ENCODE measurements at places on chromosomes 6 and 20. TPM values are rescaled to one million over a fixed set of nuclear protein-coding genes. Genes with fewer than 3 reads are reported as not detected.

DNA sequence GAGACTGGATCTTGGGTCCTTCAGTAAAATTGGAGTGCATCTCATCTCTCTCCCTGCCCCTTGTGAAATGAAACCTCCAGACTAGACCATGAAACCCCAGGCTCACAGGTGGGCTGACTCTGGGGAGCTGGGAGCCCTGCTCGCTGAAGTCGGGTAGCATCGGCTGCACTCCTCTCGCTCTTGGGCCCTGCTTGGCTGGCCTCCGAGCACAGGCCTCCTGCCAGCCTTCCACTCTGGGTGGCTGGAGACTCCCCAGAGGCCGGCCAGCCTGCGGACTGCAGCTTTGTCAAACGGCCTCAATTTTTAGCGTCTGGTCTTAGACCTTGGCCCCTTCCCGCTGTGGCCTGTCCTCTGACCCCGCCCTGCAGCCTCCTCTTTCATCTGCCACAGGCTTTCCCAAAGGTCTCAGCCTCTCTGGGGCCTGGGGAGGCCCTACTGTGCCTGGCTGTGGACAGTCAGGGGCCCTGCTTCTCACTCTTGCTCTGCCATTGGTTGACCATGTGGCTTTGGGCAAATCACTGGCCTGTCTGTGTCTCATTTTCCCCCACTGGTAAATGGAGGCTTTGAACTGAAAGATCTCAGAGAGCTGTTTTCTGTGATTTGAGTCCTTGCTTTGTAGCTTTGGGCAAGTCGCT, 45.1 kb downstream of the SRC start:
- DNase-seq: no peak

DNA sequence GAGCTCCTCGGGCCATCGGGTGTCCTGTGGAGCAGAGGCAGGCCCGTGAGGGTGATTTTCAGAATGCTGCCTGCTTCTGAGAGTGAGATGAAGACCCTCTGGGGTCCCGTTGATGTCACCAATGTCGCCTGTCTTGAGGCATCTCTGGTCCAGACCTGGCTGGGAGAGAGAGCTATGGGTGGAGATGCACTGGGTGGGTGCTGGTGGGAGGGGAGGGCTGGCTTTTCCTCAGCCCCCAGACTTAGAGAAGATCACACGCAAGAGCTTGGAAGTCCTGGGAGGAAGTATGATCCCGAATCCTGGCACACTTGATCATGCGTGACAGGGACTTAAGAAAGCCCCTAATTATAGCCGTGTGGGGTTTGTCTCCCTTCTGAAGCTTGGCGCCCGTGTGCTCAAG, 103.2 kb upstream of the CD93 start:
- no peak for DNase-seq

GRCh38 chr20:25016471-25016870, 23.9 kb upstream of the APMAP start:
- no peak for DNase-seq

GRCh38 chr20:57710841-57711240, 1.0 kb upstream of the PMEPA1 start:
- no peak for DNase-seq

DNA sequence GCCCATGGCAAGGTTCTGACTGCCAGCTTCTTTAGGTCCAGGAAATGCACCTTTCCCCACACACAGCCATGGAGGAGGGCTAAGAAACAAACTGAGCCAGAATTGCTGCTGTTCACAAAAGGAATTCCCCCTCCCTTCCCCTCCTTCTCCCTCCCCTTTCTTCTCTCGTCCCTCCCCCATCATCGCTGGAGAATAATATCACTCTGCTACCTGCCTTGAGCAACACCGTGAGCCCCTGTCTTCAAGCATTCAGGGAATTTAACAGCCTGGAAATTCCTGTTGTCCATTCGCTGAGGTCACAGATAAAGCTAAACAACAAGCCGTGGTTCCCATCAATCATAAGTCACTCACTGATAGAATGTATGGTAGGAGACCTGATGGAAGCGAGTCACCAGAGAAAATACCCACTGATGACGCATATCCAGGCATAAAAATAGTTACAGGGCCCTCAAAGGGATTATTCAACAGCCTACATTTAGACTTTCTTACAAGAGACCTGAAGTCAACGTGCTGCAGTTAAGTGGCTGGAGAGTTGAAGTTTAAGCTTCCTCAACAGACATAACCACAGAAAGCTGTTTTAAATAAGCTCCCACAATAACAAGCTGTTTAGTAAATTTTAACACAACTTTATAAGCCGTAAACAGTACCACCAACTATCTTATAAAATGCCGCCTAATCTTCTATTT, 59.7 kb downstream of the HIVEP2 start:
- no peak for DNase-seq

GRCh38 chr20:53621482-53622246, 28.0 kb upstream of the ZNF217 start:
- DNase-seq: peak; percentile 64

The HUS1B gene
- total RNA-seq: 0.23 TPM

GRCh38 chr6:96249755-96250154, 234.0 kb downstream of the FUT9 start:
- no peak for DNase-seq

DNA sequence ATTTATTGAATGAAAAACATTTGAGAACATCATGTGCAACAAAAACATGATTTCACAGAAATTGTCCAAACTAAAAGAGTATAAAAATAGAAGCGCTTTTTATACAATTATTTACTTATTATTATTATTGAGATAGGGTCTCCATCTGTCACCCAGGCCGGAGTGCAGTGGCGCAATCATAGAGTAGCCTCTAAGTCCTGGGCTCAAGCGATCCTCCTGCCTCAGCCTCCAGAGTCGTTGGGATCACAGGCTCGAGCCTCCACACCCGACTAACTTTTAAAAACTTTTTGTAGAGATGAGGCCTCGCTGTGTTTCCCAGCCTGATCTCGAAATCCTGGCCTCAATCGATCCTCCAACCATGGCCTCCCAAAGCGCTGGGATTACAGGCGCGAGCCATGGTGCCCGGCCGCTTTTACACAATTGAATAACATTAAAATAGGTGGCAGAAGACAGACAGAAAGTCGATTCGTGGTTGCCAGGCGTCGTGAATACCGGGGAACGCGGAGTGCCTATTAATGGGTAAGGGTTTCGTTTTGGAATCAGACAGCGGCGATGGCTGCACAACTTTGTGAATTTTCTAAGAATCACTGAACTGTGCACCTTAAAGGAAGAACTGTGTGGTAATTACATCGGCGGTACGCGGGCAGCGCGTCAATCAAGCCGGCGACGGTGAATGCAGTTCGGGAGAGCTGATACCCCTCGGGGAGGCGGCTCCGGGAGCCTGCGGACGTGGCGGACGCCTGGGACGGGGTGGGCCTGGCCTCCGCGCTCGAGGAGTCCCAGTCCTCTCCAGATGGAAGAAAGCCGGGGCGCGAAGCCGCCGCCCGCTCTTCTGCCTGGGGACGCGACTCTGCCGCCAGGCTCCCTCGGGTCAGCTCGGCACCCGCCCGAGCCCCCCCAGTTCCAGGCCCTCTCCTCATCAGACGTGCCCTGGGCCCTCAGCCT, 807 bp downstream of the TBC1D20 start:
- DNase-seq: no peak

The SIRPB1 gene
- total RNA-seq: 0.40 TPM

The GPR6 gene
- total RNA-seq: not detected

GRCh38 chr6:41634657-41635056, 3.6 kb upstream of the MDFI start:
- DNase-seq: no peak

- DNase-seq: no peak
Measured at GRCh38 chr6:154161689-154162088, 122.6 kb downstream of the OPRM1 start.

- no peak for DNase-seq
Measured at GRCh38 chr6:113695516-113695915, 161.6 kb upstream of the MARCKS start.

- no peak for DNase-seq
Measured at GRCh38 chr6:36141091-36141490, 10.8 kb downstream of the MAPK13 start.

DNA sequence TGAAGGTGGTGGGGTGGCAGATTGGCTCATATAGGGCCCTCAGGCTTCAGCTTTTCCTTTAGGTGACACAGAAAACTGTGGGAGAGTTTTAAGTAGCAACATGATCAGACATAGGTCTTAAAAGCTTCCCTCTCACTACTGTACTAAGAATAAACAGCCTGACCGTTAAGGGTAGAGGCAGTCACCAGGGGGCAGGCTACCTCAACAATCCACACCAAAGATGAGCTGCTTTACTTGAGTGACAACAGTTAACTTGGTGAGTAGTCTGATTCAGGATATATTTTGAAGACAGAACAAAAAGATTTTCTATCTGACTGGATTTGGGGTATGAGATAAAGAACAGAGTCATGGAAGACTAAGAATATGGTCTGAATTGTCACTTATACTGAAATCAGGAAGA, 193.1 kb upstream of the SHLD1 start:
- peak; percentile 57 for DNase-seq

DNA sequence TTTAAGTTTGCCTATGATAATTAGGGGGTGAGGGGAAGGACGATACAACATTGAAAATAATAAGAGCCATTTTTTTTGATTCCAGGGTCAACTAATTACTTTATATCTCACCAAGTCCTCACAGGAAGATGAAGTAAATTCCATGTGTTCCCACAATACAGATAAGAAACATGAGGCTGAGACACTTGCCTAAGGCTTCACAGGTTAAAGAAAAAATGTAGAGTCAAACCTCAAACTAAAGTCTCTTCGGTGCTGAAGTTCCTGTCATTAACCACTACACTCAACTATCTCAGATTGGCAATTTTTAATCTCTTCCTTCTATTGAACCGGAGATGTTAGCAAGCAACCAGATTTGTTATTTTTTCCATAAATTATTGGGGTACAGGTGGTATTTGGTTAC, 33.0 kb downstream of the MRAP2 start:
- no peak for DNase-seq

The SMAP1 gene
- total RNA-seq: 9.1 TPM

The OVOL2 gene
- 0.18 TPM for total RNA-seq

- DNase-seq: peak; percentile 92
Measured at GRCh38 chr6:37283671-37284151, 25.8 kb upstream of the TMEM217 start.

The SLPI gene
- total RNA-seq: 147 TPM

The UFL1 gene
- total RNA-seq: 14.4 TPM

DNA sequence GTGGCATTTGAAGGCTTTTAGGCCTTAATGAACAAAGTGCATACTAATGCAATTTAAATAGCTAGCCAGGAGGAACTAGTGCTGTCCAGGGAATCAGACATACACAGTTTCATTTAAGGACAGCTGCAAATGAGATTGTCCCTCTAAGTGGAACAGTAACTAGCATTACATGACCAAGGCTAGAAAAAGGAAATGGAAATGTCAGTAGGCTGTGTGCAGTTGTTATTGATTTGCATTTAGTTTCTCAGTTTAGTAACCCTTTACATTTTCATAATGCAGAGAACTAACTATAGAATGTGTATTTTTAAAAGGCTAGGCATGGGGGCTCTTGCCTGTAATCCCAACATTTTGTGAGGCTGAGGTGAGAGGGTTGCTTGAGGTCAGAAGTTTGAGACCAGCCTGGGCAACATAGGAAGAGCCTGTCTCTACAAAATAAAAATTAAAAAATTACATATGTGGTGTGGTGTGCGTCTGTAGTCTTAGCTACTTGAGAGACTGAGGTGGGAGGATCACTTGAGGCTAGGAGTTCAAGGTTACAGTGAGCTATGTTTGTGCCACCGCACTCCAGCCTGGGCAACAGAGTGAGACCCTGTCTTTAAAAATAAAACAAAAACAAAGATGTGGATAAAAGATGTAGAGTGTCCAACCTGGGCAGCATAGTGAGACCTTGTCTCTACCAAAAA, 468.0 kb downstream of the UTRN start:
- no peak for DNase-seq

DNA sequence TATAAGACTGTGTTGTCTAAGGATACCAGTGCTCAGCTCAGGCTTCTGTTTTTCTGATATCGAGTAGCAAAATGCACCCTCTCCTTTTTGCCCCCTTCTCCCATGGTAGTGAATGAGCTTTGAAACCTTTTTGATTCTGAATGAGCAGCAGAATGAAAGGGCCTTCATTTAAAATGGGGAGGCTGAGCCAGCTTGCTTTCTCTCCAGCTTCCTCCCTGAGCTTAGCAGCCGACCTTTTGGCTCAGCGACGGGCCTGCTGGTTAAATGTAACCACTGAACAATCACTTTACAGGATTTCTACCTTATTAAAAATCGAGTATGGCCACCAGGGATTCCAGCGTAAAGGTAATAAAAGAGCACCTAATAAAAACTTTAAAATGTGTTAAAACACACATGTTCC, 133.7 kb upstream of the SPACA1 start:
- no peak for DNase-seq

GRCh38 chr6:19356692-19357091, 480.5 kb upstream of the ID4 start:
- no peak for DNase-seq

- DNase-seq: no peak
Measured at GRCh38 chr20:47285189-47285588, 71.3 kb downstream of the ZMYND8 start.

- no peak for DNase-seq
Measured at GRCh38 chr6:34914358-34914757, 25.3 kb downstream of the ANKS1A start.

GRCh38 chr6:26593278-26594130, 3.2 kb upstream of the ABT1 start:
- no peak for DNase-seq

DNA sequence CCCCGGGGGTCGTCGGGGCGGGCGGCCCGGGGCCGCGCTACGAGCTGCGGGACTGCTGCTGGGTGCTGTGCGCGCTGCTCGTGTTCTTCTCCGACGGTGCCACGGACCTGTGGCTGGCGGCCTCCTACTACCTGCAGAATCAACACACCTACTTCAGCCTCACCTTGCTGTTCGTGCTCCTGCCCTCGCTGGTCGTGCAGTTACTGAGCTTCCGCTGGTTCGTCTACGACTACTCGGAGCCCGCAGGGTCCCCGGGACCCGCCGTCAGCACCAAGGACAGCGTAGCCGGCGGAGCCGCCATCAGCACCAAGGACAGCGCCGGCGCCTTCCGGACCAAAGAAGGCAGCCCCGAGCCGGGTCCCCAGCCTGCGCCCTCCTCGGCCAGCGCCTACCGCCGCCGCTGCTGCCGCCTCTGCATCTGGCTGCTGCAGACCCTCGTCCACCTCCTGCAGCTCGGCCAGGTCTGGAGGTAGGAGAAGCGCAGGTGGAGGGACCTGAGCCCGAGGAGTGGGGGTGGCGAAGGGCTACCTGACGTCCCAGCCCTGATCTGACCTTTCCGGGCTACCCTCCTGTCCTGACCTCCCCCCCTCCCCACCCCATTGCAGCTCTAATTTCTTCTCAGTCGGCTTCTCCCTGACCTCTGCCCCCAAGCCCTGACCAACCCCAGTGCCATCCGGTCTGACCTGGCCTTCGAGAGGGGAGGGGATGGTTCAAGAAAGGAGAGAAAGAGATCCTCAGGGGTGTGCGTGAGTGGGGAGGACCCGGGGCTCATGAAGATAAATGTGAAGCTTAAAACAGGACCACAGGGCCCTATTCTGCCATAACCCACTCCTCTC, 558 bp downstream of the XKR7 start:
- DNase-seq: peak; percentile 60

- no peak for DNase-seq
Measured at GRCh38 chr6:88115307-88115706, 50.8 kb downstream of the CNR1 start.

Data from left lobe of liver (tissue), 2 donors.